Inflammatory macrophage treated with lipopolysaccharide for 4 hours (primary cell): ENCODE measurements at places on chromosomes 7 and 10.

DNA sequence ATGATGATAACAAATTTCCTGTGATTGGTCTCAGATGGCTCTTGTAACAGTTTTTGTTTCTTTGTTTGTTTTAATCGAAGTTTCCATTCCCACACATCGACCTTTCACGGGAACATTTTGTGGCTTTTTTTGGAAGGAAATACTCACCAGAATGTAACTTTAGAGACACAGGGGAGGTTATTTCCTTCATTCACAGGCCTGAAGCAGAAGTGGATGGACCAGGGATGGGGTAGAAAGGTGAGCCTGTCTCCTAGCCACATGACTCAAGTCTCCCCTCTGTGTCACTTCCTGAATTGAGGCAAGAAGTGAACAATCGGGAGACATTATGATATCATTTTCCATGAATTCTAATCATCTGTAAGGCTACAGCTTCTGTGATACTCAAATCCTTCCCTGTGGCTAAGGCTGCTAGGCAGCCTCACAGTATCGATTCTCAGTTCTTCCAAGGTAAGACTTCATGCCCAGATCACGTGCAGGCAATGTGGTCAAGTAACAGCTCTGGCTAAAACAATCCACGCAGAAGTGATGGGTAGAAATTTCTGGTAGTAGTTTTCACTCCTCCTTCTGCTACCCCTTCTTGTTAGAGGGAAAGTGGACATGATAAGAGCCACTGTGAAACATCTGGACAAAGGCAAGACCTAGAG lies 203.9 kb upstream of the NEBL start:
- no peak for DNase-seq

- DNase-seq, result no peak
Observed at GRCh38 chr7:130879191-130879590, 145.2 kb upstream of the KLF14 start.

DNA sequence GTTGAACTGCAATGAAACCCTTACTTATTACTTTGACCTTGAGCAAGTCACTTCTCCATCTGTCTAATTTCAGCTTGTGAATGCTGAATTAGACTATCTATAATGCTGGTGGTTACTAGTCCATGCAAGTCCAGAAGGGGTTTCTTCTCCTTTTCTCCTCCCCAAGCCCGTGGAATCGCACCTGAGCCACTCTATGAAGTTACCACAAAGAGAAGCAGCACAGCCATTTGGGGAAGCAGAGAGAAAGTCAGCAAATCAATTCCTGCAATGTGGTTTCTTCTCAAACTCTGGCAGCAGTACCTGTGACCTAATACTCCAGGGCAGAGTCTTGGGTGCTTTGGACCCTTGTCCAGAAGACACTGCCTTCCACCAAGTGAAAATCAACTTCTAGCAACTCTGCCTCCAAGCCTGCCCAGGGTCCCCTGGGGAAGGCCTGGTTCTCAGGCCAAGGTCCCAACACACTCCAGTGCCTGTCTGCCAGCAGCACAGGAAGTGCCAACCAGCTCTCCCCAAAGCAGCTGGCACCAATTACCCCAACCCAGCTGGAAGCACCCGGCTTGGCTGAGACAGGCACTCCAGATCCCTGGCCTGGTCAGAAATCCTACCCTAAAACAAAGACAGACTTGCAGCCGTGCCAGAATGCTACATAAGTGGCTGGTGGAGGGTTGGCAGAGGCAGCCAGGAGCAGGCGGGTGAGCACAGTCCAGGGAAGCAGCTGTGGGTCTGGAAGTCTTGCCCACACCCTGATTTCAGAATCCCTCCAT lies 200.3 kb downstream of the LSM5 start:
- DNase-seq, result no peak

DNA sequence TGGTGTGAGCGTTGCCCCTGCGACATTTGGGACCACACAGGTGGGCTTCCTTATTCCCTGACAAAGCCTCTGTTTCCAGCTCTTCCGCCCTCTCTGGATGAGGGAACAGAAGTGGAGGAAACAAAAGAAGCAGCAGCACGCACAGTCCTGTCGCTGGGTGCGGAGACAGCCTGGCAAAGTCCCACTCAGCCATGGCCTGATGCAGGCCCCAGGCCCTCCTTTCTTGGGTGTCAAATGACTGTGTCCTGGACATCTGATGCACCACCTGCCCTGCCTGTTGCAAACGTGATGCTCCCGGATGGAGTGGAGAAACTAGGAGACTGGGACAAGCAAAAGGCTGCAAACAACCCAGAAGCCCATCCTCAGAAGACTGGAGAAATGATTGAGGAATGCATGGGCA lies 20.7 kb downstream of the ZMIZ2 start:
- no peak for DNase-seq

DNA sequence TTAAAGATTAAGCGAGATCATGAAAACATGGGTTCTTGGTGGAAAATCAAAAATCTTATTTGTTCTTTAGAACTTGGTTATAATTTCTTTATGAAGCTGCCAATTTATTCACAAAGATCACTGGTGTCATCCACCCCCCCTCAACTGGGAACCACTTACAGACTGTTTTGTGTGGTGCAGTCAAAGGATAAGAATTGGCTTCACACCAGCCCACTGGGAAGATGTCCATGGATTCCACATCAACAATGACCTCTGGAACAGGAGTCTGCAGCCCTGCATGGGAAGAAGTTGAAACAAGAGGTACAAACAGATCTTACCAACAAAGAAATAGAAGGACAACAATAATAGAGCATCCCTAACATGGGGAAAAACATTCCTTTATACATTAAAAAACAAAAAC lies 205.2 kb downstream of the SFMBT2 start:
- no peak for DNase-seq

DNA sequence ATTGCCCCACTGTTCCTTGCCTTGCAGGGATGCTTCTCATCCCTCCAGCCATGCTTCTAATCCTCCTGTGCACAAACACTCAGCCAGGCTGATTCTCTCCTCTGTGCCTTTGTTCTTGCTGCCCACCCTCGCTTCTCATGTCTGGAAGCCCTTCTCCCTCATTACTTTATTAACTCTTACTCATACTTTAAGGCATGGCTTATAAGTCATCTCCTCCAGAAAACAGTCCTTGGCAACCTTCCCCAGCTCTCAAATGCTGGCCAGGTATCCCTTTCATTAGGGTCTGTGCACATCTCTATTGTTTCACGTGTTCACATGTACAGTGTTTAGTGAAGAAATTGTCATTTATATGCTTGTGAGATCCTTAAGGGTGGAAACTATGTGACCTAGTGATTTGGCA lies 62.9 kb downstream of the ITGB8 start:
- DNase-seq, result no peak

GRCh38 chr7:49821181-49821580 lies 47.7 kb downstream of the VWC2 start:
- DNase-seq, result no peak
